ENCODE measurements at places on chromosomes 5 and 9.

GRCh38 chr5:137856201-137856600 is 11.5 kb upstream of the MYOT start:
- no peak for DNase-seq

GRCh38 chr9:14146201-14146874 is 167.6 kb downstream of the NFIB start:
- DNase-seq, result peak; percentile 72

GRCh38 chr9:83132768-83133167 is 69.8 kb upstream of the RASEF start:
- no peak for DNase-seq

DNA sequence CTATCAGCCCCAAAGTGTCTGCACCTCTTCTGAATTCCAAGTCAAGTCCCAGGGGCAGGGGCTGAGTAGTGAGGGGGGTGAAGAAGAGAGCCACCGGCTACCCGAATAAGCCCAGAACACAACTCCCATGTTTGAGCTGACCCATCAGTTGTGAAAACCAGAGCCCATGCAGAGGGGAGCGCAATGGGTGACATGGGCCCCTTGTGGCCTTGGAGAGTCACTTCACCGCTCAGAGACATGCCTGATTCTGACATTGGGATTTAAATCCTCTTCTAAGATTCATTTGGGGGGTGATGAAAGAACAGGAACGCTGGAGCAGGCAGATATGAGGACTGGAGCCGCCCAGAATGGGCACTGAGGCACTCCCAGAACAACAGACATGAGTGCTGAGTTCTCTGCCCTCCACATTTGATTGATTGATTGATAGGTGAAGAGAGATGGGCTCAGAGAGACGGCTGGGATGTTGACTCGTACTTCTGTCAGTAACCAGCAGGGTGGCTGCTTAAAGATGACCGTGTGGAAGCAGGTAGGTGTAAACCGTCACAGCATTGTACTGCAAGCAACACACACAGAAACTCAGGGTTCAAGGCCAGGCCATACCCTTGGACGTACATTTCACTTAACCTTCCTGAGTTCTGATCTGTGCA is 74.3 kb downstream of the GPR21 start:
- DNase-seq, result no peak

DNA sequence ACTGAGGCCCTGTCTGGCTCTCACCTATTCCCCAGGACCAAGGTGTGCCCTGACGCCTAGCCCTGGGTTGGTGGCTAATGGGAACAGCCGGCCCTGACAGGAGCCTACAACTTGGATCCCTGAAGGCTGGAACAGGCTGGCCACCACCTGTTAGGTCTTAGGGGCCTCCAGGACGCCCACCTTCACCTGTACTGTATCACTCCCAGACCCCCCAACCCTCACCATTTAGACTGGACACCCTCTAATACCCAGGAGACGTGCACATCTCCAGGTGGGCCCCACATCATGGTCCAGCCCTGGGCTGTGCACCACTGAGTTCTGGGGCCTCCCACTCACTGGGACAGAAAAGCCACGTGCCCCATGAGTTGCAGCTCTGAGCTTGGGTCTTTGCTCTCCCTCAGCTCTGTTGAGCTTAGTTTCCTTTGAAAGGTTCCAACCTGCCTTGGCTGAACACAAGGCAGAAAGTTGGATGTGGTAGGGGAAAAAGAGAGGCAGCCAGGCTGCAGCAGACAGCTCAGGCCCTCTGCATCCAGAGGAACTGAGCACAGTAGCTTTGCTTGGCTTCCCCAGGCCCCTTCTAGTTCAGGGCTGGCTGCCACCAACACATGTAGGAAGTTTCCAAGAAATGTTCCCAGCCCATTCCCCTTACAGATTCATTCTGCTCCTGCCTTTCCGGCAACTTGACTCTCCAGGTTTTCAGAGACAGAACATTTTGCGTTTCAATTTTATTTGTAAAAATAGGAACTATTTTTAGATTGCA is 116.8 kb upstream of the TBC1D2 start:
- no peak for DNase-seq

- peak; percentile 95 for DNase-seq
Measured at GRCh38 chr9:70407081-70407503, 7.4 kb downstream of the KLF9 start.

DNA sequence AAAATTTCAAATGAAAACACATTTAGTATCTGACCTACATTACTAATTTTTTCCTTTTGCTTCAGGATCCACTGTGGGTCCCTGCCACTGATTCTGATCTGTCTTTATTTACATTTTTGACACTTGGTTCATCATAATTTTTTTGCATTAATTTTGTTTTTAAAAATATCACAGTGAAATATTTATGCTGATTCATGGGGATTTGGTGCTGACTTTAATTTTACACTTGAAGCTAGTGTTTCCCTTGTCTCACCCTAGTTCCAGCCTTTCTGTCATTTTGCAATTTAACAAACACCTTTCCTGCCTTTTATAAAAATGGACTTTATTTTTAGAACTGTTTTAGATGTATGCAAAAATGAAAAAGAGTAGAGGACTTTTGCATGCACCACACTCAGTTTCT is 111.9 kb upstream of the MARCHF11 start:
- no peak for DNase-seq

DNA sequence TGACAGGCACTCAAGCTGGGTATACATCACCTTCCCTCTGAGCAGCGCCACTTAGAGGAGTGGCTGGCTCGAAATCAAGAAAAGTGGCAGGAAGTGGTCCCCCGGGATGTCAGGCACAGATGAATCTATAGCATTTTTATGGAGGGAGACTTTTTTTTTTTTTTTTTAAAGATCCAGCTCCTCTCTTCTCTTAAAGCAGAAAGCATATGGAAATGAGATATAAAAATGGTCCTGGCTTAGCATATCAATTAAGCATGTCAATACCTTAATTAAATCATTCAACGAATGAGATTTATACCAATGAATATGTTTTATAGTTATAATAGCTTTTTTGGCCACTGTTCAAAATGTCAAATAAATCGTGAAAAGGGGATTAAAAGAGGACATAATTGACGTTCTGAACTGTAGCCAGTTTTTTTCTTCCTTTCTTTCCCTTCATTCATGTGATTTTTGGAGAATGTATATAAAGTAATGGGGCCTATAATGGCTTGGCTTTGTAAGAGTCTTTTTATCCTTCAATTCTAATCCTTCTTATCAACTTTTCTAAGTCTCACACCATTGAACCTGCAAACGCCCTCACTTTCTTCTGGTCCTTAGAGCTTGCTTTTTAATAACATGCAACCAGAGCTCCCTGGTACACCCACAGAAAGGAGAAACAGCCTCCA is 319.2 kb upstream of the PANK3 start:
- peak; percentile 19 for DNase-seq

- DNase-seq, result no peak
Measured at GRCh38 chr9:136403538-136403914, 3.6 kb upstream of the SNAPC4 start.

DNA sequence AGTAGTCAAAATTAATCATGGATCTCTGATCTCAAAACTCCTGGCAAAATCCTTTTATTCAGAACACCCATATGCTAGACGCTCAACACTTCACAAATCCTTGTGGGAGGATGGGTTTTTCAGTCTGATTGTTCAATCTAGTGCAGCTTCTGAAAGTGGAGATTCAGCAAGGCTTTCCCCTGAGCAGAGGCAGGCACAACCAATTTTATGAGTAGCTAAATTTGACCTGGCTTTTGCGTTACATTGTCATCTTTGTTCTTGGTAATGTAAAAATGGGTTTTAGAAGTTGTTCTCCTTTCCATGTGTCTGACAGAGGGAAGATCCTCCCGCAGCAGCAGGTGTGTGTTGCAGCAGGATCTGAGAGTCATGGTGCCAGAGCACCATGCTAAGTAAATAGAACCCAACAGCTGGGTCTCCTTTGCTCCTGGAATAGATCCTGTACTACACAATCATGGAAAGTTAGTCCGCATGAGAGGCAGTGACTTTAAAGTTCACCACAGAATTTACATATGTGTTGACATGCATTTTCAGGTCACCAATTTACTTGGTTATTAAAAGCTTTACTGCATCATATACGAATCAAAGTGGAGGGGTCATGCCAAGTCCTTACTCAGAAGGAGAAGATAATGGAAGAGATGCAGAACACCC is 70.1 kb upstream of the MEF2C start:
- no peak for DNase-seq

DNA sequence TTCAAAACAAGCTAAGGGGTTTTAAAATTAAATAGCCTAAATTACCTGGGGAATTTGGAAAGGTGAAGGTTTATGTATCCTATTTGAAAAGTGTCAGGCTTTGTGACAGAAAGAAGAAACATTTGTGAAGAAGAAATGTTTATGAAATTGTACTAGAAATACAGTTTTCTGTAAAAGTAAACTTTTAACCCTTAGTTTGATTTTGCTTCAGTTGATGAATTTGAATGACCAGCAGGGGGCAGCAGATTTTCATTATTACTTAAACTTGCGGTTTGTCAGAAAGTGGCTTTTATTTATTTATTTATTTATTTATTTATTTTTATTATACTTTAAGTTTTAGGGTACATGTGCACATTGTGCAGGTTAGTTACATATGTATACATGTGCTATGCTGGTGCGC is 58.1 kb downstream of the NNT start:
- DNase-seq, result peak; percentile 44

- peak; percentile 21 for DNase-seq
Measured at GRCh38 chr5:98461485-98461884, 312.0 kb upstream of the RGMB start.

- DNase-seq, result no peak
Measured at GRCh38 chr9:20995616-20996015, 35.8 kb downstream of the HACD4 start.

- peak; percentile 69 for DNase-seq
Measured at GRCh38 chr5:130400091-130400490, 495.8 kb downstream of the CHSY3 start.

GRCh38 chr5:139747583-139748504 is 47.8 kb upstream of the PSD2 start:
- peak; percentile 51 for DNase-seq

DNA sequence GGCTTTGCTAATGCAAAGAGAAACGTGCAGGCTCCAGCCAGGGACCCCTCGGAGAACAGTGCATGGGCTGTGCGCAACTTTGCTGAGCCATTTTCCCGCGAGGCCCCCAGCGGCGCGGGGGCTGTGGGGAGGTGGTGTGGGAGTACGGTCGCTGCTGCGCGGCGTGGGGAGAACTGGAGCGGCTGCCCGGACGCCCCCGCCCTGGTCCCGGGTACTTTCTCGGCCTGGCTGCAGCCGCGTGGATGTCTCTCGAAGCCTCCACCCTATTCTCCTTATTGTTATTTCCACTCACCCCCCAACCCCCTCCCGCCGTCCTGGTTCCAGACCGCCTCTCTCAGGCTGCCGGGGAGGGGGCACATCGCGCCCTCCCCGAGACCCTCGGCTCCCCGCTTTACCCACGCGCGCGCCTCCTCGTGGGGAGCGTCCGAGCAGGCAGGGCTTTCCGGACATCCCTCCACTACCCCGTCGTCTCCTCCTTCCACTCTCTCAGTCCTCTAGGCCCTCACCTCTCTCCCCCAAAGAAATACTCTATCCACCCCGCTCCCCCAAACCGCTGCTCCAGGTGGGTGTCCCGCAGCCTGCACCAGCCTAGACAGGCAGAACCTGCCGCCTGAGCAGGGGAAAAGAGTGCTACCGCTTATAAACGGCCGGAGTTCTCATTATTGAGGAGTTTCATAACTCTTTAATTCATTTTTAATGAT is 68.6 kb upstream of the TBCA start:
- DNase-seq, result no peak

- DNase-seq, result no peak
Measured at GRCh38 chr5:131250751-131251475, 12.9 kb upstream of the CDC42SE2 start.

DNA sequence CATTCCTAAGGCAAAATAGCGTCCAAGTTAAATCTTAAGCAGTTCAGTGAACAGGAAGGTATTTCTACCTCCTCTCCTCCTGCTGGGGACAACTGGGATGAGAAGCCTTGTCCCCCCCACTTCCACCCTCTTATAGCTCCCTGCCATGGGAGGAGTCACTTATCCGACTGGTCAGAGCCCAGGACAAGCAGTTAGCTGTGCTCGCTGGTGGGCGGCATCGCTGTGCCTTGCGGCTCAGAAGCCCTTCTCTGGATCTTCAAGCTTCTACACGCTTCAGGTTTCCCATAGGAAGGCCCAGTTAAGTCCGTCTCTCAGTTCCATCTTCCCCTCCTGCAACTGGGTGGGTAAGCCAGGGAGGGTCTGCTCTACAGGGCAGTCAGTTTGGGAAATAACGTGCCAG is 77.2 kb downstream of the PAX5 start:
- no peak for DNase-seq

DNA sequence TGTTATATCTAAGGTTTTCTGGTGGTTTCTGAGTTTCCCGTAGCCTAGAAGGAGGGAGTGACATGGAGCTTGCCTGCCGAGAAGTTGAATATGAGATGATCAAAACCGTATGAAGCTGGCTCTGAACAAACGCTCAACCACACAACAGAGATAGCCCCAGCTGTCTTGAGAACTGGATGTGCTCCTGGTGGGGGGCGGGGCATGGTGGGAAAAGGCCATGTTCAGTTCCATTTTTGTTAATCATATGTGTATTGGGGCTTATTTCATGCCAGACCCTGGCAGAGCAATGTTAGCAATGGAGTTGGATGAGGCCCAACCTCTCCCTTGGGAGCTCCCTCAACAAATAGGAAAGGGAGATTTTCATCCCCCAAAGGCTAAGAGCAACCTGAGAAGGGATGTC is 4.8 kb downstream of the CCL19 start:
- DNase-seq, result peak; percentile 38

GRCh38 chr9:109507421-109507838 is 9.3 kb upstream of the PTPN3 start:
- DNase-seq, result peak; percentile 43

GRCh38 chr5:136330353-136331038 is 34.8 kb downstream of the TRPC7 start:
- DNase-seq, result no peak

DNA sequence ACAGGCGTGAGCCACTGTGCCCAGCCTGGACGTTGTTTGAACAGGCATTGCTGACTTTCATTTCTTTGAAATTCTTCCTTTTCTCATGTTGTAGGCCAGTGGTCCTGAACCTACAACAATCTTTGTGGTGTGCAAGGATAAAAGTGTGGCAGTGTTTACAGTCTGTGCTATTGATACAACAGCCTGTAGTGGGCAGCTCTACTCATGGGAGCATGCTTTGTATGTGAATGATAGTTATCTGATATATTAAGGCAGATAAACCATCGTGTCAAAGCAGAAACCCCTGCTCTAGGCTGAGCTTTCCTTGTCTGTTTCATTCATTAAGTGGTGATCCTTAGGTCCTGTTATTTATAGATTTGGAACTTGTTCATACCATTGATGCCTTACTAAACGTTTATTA is 42.6 kb downstream of the CSNK1G3 start:
- no peak for DNase-seq

- no peak for DNase-seq
Measured at GRCh38 chr9:112331674-112331952, 1.8 kb downstream of the PTBP3 start.

DNA sequence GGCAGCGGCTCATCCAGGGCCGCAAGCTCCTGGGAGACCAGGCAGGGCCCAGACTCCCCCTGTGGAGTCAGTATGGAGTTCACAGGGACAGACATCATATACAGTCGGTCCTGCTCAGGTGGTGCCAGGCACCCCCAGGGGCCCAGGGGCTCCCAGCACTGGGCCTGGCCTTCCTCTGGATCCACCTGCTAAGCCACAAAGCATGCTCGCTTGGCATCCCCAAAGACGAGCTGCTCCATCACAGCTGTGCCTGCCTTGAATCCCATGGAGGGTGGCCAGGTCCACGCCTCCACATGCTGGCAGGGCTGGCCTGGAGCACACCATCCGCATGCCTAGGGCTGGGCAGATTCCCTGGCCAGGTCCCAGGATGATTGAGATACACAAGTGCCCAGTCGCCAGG is 4.6 kb downstream of the BICD2 start:
- no peak for DNase-seq

GRCh38 chr9:16417161-16417560 is 453.3 kb downstream of the BNC2 start:
- DNase-seq, result peak; percentile 82

GRCh38 chr9:92763721-92764380 is 782 bp downstream of the BICD2 start:
- DNase-seq, result no peak

Measured in fibroblast of skin of right biceps (primary cell).